Pulmonary artery endothelial cell (primary cell): ENCODE measurements at places on chromosomes 3 and 15.

DNA sequence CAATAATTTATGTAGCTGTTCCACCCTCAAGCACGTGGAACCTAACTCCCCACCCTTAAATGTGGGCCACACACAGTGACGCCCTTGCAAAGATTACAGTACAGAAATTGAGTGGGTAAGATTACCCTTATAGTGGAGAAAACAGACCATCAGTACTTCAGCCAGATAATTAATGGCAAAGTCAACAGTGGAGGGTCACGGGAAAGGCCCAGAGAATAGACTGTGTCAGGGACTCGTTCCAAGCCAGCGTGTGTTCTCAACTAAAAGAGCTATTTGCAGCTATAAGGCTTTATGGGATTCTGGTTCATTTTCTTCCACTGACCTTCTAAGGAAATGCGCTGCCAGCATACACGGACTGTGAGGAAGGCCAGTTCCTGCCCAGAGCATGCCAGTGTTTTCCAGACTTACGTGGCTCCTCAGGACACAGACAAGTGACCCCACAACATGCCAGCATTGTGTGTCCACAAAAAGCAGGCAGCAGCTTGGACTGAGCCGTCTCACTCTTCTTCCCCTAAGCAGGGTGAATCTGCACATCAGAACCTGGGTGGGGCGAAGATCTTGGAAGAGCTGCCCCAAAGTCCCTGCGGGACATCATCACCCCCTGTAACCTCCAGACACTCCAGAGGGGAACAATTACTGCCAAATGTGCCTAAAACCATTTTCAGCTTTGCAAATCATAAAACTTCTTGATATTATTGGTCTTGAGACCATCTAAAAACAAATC is 428.5 kb downstream of the OCA2 start:
- no peak for DNase-seq

DNA sequence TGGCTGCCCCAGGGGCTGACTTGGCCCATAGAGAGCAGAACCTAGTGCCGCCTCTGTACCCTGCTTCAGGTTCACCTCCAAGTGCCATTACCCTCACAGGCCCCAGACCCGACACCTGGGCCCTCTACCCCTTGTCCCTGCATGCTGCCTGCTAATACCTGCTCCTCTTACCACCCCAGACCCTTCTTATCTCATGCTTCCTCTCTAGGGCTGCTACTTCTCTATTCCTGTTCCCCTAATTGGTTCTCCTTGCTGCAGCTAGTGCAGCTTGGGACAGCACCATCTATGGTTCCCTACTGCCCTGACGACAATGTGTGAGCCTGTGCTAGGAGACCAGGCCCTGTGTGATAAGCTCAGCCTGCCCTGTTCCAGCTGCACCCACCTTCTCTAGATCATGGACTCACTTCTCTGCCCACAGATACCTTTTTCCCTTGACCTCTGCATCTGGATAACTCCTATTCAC is 15.3 kb downstream of the HDAC11 start:
- no peak for DNase-seq

GRCh38 chr15:69468241-69469121 is 15.9 kb downstream of the RPLP1 start:
- no peak for DNase-seq

DNA sequence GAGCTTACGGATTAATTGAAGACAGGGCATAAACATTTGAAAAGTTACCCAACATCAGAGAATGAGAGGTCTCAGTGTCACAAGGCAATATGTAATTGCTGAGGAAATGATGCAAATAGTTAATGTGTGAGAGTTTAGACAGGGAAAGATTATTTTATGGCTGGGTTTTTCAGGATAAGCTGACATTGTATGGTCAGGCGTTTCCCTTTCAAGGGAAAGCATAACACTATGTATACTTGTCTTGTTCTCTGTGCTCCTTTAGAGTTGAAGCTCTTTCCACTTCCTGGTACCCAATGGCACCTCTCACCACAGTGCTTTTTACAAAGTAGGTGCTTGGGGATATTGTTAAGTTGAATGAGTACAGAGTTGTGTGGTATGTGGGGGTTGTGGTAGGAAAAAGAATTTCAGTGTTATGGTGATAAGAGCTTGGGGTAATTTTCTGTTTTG is 19.9 kb downstream of the IQGAP1 start:
- DNase-seq: no peak

DNA sequence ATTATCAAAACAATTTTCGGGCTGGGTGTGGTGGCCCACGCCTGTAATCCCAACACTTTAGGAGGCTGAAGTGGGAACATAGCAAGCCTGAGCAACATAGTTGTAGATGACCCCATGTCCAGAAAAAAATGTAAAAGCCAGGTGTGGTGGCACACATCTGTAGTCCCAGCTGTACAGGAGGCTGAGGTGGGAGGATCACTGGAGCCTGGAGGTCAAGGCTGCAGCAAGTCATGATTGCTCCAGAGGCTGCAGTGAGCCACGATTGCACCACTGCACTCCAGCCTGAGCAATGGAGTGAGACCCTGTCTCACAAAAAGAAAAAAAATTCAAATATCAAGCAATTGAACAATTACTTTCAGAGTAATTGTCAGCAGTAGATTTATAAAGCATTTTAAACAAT is 8.0 kb upstream of the PAQR9 start:
- no peak for DNase-seq

- DNase-seq: no peak
Observed at GRCh38 chr3:9826815-9827573, 16.8 kb downstream of the RPUSD3 start.

GRCh38 chr3:129344540-129345220 is 66.0 kb downstream of the HMCES start:
- DNase-seq: no peak

GRCh38 chr3:41088882-41089281 is 110.4 kb upstream of the CTNNB1 start:
- no peak for DNase-seq

GRCh38 chr3:168165390-168166269 is 69.9 kb upstream of the GOLIM4 start:
- peak; percentile 33 for DNase-seq

- DNase-seq: no peak
Observed at GRCh38 chr3:65669163-65669875, 369.4 kb downstream of the MAGI1 start.

- DNase-seq: no peak
Observed at GRCh38 chr3:186105543-186105942, 3.3 kb downstream of the ETV5 start.

DNA sequence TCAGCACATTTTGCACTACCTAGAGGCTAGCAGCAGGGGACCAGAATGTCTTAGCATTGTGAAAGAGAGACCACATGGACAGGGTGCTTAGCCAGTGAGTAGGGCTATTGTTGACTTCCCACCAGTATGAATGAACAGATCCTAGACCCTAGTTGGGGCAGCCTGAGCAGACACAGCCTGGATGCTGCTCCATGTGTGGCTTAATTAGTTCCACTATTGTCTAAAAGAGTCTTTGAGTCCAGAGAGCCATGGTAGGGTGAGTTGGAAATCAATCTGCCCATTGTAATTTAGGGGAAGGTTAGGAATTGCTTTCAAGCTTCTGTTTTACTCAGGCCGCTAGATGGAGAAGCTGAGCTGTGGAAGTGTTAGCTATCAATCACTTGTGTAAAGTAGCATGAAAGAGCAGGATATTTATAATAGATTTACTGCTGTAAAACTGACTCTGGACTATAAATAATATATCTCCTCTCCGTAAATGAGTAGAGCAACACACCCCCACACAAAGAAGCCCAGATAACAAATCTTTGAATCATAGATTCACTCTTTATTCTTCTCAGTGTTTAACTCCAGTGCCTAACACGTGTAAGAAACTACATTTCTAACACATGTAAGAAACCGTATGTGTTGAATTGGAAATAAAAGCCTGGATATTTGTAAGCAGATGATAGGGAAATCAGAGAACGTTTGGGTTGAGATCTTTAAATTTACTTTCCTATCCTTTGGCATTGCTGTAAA is 4.1 kb upstream of the GCSAM start:
- DNase-seq: no peak

DNA sequence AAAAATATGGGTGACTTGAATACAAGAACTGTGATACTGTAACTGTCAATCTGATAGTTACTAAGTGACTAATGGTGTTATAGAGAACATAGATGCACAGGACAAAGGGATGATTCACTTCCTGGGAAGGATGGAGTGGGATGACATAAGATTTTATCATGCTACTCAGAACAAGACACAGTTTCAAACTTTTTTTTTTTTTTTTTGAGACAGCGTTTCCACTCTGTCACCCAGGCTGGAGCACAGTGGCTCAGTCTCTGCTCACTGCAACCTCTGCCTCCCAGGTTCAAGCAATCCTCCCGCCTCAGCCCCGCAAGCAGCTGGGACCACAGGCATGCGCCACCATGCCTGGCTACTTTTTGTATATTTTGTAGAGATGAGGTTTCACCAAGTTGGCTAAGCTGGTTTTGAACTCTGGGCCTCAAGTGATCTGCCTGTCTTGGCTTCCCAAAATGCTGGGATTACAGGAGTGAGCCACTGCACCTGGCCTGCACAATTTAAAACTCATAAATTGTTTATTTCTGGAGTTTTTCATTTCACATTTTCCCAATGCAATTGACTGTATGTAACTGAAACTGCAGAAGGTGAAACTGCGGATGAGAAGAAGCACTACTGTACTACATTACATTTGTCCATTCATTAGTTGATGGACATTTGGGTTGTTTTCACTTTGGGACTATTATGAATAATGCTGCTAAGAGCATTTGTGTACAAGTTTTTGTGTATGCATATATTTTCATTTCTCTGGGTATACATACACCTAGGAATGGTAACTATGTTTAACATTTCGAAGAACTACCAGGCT is 40.6 kb downstream of the ADIPOQ start:
- no peak for DNase-seq

DNA sequence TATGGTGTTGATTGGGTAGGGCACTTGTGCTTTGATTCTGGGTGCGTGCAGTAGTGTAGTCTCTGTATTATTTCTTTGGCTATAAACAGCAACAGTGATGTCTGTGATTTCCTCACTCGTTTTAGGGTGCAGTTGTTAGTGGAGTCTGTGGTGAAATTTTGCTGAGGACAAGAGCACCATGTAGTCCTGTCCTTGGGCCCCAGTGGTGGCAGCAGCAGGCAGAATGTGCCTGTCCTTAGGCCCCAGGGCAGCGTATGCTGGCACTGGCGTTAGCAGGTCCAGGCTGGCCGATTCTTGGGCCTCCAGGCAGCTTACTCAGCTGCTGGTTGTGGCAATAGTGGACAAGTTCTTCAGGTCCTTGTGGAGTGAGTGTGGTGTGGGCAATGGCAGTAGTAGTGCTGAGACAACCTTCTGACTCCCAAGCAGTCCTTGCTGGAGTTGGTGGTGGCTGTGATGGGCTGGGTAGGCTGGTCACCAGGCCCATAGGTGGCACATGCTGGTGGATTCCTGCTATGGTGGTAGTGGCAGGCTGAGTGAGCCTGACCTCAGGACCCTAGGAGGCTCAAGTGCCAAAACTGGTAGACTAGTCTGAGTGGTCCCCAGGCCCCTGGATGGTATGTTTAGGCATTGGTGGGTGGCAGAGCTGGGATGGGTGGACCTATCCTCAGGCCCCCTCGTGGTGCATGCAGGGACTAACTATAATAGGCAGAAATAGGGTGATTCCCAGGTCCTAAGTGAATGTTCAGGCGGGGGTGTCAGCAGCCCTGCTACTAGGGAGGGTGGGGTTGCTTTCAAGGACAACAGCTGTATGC is 56.3 kb downstream of the TNFAIP8L3 start:
- DNase-seq: no peak

DNA sequence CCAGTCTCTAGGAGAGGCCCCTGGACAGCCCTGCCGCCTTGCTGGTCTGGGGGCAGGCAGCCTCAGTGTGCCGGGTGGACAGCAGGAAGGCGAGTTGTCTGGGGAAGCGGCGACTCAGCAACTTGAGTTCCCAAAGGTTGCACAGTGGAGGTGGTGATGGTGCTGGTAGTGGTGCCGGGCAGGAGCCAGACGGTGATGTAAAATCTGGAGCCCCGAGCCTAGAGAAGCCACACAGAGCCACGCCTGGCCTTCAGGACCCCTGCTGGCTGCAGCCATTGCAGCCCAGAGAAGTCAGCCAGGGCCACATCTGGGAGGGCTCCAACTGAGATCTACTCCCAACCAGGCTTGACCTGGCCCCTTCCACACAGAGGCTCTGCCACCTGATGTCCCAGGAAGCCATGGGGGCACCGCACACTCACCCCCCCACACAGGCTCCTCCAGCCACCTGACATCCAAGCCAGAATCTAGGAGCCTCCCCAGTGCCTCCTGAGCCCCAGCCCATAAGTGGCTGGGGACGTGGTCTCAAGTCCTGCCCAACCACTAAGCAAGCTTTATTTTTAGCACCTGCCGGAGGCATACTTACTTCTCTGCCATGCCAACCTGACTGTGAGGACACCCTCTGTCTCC is 8.8 kb downstream of the C3orf22 start:
- DNase-seq: no peak

- DNase-seq: no peak
Observed at GRCh38 chr3:81048058-81048665, 713.3 kb downstream of the GBE1 start.

DNA sequence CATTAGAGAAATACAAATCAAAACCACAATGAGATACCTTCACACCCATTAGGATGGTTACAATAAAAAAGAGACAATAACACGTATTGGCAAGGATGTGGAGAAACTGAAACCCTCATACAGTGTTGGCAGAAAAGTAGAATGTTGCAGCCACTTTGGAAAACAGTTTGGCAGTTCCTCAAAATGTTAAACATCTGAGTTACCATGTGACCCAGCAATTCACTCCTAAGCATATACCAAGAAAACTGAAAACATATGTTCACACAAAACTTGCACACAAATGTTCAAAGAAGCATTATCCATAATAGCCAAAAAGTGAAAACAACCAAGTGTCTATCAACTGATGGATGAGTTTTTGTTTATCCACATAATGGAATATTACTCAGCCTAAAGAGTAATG is 166.9 kb upstream of the FAM3D start:
- no peak for DNase-seq

DNA sequence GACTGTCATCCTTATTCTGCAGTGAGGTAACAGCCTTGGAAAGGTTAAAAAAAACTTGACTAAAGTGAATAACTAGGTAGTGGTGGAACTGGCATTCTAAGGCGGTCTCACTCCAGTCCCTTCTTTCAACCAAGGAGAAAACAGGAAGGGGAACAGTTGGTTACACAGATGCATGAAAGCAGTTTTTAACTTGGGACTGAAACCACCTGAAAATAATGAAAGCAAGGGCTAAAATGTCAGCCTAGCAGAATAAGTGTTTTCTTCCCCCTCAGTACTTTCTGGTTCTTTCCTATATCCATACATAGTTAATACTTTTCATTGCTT is 748 bp upstream of the AVEN start:
- DNase-seq: no peak

DNA sequence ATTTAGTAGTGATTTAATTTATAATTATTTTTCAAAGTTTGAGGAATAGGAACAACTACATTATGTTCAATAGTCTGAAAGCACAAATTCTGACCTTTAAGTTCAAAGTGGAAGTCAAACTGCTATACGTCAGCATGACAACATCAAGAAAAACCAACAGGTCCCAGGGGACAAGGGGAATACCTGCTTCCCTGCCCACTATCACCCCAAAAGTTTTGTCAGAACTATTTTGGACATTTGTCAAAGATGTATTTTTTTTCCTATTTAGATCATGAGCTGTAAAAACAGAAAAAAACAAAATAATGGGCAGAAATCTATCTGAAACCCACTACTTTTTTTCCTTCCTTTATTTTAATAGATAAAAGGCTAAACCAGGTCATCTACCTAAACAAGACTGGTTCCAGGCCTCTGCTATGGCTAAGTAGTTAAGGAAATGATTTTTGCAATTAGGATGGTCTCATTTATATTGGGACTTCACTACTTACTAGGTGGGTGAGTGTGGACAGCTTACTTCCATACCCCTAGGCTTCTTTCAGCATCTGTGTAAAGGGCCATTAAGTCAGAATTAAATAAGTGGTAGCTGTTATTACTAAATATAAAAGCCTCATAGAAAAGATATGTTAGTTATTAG is 746.3 kb downstream of the FHIT start:
- DNase-seq: no peak

- no peak for DNase-seq
Observed at GRCh38 chr3:46660003-46660402, 33.5 kb downstream of the ALS2CL start.
